ENCODE measurements at places on chromosomes 4 and X. TPM values are rescaled to one million over a fixed set of nuclear protein-coding genes. Genes with fewer than 3 reads are reported as not detected.

STOX2 gene
- total RNA-seq = 37.6 TPM

MAGEC2 gene
- not detected for total RNA-seq

DTHD1 gene
- 0.51 TPM for total RNA-seq

ARX gene
- 0.31 TPM for total RNA-seq

CSAG1 gene
- total RNA-seq = not detected

CPLX1 gene
- total RNA-seq = not detected

DSPP gene
- total RNA-seq = not detected

ITM2A gene
- total RNA-seq = 333 TPM

HSFX4 gene
- not detected for total RNA-seq

UGT2A1 gene
- total RNA-seq = not detected

TMEM156 gene
- 1.6 TPM for total RNA-seq

ADH1C gene
- 9.0 TPM for total RNA-seq

PAK3 gene
- total RNA-seq = 5.5 TPM

Data from tongue (tissue), 3 donors.